ENCODE measurements at places on chromosomes 4 and X. TPM values are rescaled to one million over a fixed set of nuclear protein-coding genes. Genes with fewer than 3 reads are reported as not detected.

- DNase-seq = no peak
Measured at GRCh38 chr4:5004496-5004895, 14.8 kb downstream of the CYTL1 start.

DNA sequence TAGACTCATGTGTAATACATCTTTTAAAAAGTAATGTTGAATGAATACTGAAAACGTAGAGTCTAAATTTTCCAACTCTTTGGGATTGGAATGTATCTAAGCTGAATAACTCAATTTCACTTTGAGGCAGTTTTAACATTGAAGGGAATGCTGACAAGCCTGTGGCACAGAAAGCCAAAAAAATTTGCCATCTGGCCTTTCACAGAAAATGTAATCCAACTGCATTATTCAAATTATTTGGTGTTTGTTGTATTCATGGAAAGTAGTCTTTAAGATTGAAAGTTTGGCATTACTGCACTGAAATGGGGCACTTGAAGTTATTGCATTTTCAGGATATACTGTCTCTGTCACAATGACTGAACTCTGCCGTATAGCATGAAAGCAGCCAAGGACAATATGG, 186.9 kb downstream of the FRMPD4 start:
- no peak for DNase-seq

DNA sequence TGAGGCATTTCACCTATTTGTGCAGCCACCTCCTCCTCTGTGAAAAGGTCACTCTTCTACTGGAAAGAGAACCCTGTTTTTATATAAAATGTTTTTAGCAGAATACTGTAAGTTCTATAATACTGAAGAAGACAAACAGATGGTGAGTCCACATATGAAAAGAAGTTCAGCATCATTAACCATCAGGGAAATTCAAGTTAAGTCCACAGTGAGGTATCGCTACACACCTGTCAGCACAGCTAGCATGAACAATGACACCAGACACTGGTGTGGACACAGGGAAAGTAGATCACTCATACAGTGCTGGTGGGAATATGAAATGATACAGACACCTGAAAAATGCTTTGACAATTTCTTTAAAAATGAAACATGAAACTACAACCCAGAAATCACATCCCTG, 133.0 kb downstream of the MAD2L1 start:
- DNase-seq = no peak

DNA sequence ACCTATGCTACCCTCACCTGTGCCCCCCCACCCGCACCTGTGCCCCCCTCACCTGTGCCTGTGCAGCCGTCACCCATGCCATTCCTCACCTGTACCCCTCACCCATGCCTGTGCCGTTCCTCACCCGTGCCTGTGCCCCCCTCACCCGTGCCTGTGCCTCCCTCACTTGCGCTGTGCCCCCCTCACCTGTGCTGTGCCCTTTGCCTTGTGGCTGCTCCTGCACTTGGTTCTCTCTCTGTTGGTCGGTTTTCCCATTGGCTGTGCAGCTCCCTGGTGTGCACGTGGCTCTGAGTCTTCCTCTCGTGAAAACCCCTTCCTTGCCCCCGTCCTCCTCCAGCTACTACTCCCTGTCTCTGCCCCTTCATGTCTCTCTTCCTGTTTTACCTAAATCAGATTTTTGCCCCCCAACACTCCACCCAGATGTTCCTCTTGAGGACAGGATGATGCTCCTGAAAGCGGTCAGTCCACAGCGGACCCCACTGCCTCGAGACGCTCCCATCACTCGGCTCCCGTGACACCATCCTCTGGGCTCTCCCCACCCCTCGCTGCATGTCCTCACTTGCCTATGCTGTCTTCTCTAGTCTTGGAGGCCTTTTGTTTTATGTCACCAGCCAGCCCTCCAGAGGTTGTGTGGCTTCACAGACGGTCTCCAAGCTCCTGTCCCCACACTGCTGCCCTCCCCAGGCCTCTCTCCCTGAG, 6.8 kb downstream of the MAEA start:
- DNase-seq = no peak

GRCh38 chr4:95715830-95716229, 124.1 kb upstream of the PDHA2 start:
- DNase-seq = no peak

GRCh38 chr4:94525993-94526728, 74.4 kb downstream of the PDLIM5 start:
- no peak for DNase-seq

GRCh38 chr4:135192751-135193535, 991.4 kb upstream of the PABPC4L start:
- DNase-seq = no peak

- no peak for DNase-seq
Measured at GRCh38 chrX:85905851-85906250, 141.5 kb downstream of the CHM start.

- DNase-seq = no peak
Measured at GRCh38 chr4:40283413-40283812, 51.7 kb upstream of the CHRNA9 start.

DNA sequence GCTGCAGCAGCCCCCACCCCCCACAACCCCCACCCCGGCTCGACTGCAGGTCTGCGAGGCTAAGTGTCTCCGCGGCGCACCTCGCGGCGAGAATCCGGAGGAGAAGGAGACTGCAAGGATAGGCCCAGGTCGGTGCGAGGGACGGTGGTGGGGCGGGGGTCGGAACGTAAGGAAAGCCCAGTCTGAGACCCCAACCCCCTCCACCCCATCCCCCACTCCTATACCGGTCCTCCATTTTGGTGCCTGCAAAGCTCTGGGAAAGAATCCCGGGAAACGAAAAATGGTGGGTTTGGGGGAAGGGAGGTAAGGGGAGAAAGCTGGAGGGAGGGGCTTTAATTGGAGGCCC, 614 bp downstream of the BEX3 start:
- DNase-seq = peak; percentile 50

- no peak for DNase-seq
Measured at GRCh38 chr4:153502584-153502983, 36.4 kb downstream of the TMEM131L start.

- DNase-seq = no peak
Measured at GRCh38 chr4:147516133-147516532, 35.2 kb downstream of the EDNRA start.

GRCh38 chrX:41705042-41705441, 16.3 kb downstream of the GPR34 start:
- no peak for DNase-seq

DNA sequence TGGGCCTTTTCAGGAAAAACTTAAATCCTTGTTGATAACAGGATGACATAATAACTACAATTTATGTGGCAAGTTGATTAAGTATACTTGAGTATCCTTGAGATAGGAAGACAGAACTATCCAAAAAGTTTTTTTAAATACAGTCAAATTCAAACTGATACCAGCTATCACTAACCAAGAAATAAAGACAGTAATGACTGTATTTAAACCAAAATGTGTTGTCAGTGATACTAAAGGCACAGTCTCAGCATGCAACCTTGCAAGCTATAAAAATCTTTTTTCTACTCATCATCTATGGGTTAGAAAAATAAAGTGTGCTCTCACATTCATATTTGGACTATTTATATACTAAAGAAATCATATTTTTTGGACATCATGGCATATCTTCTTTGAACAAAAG, 64.7 kb downstream of the PAPSS1 start:
- no peak for DNase-seq

DNA sequence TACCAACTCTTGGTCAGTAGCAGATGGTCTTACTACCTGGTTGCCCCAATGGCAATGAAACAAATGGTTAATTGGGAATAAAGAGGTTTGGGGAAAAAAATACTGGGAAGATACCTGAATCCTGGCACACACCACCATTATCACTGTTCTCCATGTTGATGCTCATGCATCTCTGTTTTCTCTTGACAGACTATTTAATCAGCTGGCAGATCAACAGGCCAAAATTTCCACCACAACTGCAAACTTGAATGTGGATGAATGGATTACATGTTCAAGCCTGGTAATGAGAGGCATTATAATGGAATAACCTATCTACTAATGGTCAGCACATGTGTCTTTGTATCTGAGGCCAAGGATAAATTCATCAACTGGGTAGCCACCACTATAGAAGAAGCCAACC, 45.7 kb downstream of the ZNF721 start:
- no peak for DNase-seq

DNA sequence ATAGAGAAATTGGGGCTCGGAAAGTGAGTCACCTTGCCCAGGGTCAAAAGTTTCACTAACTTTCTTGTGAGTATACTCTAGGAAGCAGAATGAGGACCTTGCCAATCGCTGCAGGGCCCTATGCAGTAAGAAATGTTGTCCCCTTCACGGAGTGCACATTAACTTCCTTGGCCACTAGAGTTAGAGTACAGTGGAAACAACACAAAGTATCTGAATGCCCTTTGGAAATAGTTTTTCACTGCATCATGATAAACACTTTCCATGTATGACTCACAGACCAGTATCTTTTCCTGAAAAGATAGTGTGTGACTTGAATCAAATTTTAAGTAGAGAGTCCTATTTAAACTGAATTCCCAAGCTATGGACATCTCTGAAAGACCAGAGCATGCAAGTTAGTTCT, 45.5 kb upstream of the STK26 start:
- DNase-seq = no peak

DNA sequence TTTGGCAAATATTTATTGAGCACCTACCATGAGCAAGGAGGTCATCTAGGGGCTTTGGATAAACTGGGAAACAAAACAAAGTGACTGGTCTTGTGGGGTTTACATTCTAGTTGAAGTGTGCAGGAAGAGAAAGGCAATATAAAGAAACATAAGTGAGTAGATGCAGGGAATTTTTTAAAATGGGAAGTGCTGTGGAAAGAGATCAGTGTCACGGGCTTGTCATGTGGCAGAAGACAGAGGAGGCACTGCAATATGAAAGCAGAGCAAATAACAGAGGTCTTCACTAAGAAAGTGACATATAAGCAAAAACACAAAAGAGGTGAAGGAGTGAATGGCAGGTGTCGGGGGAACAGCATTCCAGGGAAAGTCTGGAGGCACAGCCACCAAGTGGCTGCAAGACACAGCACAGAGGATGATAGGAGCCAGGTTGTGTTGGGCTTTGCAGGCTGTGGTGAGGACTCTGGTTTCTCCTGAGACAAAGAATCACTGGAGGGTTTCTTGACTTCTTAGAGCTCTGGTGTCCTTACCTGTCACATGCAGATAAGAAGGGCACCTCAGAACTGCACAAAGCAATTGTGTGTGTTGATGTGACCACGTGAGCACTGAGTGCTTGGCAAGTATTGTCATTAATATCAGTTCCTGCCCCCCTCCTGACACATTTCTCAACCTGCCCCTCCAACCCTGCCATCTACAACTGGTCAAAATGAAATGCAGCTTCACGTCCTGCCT, 143.5 kb downstream of the TSPAN5 start:
- DNase-seq = no peak

DNA sequence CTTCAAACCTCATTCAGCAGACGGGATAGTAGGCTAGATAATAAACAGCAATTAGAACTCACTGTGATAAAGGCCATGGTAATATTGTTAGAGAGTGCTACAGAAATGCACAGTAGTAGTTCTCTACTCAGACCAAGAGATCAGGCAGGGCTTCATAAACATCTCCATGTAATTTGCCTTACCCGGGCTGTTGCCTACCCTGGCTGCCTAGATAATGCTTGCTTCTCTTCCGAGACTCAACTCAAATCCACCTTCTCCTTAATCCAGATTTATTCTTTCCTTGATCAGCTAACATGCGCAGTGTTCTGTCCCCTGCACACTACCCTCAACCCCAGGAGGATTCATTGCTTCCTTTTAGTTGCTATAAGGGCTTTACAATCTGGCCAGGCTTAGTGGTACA, 21.8 kb downstream of the ANK2 start:
- DNase-seq = no peak

DNA sequence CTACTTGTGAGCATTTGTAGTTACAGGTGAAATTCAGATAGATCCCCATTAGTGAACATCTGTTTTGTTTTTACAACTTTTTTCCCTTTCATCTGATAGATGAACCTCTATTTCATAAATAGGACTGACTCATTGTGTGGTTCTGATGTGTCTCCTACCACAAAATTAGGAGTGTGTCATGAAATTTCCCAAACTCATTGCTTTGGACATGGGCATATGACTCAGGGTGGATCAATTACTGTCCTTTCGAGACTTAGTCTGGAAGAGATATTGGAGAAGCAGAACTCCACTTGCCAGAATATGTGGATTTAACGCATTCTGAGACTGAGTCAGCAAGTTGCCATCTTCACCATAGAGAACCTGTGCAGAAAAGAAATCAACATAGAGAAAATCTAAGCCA, 53.5 kb upstream of the PCDH10 start:
- no peak for DNase-seq

DNA sequence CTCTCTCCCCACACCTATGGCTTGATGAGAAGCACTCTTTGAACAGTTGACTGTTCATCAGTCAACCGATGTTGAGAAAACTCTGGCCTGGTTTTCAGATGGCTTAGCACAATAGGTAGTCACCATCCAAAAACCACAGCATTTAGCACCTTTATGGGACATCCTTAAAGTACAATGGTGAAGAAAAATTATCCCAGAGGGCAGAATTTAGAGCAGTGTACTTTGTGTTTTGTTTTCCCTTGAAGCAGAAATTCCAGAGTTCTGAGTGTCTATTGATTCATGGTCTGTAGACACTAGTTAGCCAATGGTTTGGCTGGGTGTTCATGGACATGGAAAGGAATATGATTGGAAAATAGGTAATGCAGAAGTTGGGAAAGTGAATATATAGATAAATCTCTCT, 487.0 kb downstream of the PDHA2 start:
- no peak for DNase-seq

GRCh38 chr4:109589605-109590004, 29.6 kb downstream of the MCUB start:
- no peak for DNase-seq

DNA sequence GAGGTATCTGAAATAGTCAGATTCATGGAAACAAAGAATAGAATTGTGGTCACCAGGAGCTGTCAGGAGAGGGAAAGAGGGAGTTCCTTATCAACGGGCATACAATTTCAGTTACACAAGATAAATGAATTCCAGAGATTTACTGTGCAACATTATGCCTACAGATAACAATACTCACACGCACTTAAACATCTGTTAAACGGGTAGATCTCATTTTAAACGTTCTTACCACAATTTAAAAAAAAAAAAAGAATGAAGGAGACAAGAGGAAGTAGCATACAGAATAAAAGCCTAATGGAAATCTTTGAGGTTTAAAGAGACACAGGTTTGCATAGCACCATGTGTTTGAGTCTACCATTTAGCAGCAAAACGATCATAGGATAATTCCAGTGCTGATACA, 298.0 kb downstream of the DKK2 start:
- DNase-seq = no peak

DNA sequence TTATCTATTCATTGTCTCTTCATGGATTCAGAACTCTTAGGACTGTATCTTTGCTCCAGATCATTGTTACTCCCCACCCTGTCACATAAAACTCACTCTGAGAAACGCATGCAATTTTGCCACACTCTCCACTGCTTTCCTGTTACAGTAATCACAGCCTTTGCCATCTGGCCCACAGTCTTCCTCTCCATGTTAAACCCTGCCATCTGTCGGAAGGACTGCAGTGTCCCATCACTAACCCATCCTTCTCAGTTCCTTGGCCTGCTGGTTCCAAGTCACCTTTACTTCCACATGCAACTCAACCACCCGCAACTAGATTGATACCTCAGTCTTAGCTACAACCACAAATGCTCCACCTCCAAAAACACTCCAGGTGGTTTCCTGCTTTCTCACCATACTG, 308.7 kb upstream of the FAM241A start:
- no peak for DNase-seq

The ARHGAP24 gene
- 26.8 TPM for polyA plus RNA-seq

The HPGD gene
- polyA plus RNA-seq = 128 TPM

The TLL1 gene
- polyA plus RNA-seq = 4.4 TPM

The RHOXF1 gene
- 1.1 TPM for polyA plus RNA-seq

The SLC4A4 gene
- polyA plus RNA-seq = 47.6 TPM

The CT45A3 gene
- polyA plus RNA-seq = 16.7 TPM

The ZNF157 gene
- polyA plus RNA-seq = 0.73 TPM

The PDK3 gene
- polyA plus RNA-seq = 6.3 TPM

The FAM184B gene
- polyA plus RNA-seq = 0.22 TPM

The RHOXF2B gene
- polyA plus RNA-seq = not detected

All from right lung (tissue), 10 donors.